Hematopoietic multipotent progenitor cell treated with erythropoietin and hydrocortisone succinate and interleukin-3 and kit ligand, for 4 days (in vitro differentiated cells): ENCODE measurements at places on chromosomes 6 and 20.

GRCh38 chr6:139550361-139550760, 175.9 kb upstream of the CITED2 start:
- DNase-seq, result no peak

GRCh38 chr20:23161244-23161891, 75.2 kb upstream of the CD93 start:
- DNase-seq, result peak; percentile 47

GRCh38 chr6:11645016-11645415, 107.5 kb downstream of the TMEM170B start:
- DNase-seq, result no peak

DNA sequence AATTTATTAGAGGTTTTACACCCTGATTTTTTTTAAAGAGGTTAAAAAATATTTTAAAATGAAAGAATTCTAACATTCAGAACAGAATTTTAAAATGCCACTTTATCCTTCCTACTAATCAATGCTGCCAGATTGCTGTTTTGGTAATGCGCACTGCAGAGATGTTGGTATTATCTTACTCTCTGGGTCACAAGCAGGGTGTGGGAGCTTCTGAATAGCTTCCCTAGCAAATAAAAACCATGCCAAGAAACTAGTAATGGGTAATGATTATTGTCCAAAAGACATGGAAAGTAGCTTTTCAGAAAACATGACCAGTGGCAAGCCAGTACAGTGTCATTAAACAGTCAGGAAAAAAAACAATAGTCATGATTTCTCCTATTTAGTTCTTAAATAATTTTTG, 205.4 kb downstream of the TPBG start:
- DNase-seq, result no peak

- DNase-seq, result no peak
Measured at GRCh38 chr6:110517034-110517433, 40.6 kb upstream of the SLC22A16 start.

- no peak for DNase-seq
Measured at GRCh38 chr6:169112483-169113320, 140.9 kb downstream of the THBS2 start.

- DNase-seq, result no peak
Measured at GRCh38 chr6:94213226-94213625, 793.9 kb upstream of the EPHA7 start.

DNA sequence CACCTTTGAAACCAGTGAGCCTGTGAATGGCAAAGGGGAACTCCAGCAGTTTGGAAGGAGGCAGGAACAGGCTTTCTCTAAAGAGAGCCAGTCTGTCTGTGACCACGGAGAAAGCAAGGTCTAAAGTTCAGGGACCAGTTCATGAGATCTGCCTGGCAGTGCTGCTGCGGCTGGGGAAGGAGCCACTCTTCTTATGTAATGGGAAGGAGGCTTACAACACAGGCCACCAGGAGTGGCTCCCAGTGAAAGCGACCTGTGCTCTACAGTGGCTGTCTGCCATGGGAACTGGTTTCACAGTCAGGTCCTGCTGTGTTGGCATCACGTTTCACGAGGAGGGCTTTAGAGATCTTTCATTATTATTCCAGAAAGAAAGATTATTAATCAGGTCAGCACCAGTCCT, 291.9 kb upstream of the PRDM1 start:
- no peak for DNase-seq

DNA sequence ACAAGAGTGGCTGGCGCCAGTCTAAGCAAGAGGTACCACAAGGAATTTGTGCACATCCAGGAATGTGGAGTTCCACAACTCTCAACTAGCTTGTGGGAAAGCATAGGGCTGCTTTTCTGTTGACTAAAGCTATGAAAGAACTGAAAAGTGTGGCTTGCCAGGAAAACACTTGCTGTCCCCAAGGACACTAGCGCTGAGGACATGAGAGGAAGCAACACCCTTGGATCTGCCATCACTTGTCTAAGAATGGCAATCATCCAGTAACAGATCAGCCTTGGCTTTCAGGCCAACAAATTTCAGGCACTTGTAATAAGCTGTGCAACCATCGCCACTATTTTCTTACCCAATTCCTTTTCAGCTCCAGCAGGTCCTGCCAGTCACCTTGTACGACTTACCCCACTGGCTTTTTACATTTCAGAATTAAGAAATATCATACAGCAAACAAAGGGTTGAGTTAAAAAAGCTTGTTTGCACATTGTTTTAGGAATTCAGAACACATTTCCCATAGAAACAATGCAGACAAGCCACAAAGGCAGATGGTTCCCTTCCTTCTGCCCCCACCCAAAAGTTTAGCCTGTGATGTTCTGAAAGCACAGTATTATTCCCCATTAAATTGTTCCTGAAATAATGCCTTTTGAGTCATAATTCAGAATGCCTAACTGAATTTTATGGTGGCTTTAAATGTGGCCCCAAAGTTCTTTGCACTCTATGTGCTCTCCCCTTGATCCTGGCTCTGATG, 57.9 kb upstream of the SSTR4 start:
- DNase-seq, result no peak

DNA sequence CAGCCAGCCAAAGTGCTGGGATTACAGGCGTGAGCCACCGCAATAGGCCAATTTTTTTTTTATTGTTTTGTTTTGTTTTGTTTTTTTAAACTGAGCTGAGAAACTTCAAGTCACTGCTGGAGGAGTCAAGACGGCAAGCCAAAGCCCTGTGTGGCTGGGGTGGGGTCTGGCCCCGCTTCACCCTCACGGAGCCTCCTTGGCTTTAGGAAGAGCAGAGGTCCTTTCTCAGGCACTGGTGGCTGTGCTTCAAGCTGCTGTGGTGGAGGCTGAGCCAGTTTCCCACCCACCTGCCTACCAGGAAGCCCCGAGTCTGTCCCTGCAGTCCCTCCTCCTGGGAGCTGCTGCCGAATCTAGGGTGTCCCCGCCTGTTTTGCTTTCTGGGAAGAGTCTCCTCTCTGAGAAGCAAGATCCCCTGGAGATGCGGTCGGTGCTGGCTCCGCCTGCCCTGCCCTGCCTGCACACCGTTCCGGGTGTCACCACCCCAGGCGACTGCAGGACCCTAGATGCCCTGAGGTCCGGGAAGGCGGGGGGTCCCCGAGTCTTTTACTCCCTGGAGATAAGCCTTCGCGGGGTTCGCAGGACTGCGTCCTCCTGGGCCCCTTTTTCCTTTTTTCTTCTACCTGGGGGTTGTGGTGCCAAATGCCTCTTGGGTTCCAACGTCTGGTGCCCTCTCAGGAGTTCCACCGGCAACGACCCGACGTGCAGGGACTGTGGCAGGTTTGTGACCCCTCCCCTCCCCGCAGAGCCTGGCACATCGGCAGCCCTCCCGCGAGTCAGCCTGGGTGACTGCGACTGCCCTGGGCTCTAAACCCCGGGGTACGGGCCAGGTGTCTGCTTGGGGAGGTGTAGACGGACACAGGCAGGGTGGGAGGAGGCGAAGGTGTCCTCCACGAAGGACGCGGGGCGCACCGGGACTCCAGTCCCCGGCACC, 100.7 kb downstream of the TAF4 start:
- DNase-seq, result no peak

DNA sequence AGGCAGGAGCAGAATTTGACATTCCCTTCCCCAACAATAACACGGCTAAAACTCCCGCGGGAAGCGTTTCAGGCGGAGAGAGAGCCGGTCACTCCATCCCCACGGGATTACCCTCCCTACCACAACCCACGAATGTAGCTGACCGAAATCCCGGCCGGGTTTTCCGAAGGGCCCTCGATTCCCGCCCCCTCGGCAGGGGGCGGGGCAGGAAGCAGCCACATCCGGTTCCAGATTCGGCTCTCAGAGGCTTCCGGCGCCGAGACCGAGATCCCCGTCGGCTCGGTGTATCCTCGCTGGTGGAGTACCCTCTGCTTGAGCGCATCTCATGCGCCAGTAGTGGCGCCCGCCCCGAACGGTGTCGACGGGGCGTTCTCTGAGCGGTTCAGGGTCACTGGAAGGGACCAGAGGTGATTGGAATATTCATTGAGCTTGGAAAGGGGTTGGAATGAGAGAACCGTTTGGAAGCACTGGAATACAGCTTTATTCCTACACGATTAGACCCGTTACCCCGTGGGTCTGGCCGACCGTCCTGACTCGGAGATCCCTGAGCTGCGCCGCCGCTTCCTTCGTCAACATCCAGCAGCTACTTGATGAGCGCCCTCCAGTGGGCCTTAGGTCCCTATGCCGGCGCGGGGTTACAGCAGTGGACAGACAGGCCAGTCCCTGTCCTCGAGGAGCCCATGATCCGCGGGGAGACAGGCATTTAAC, 649 bp upstream of the RGL2 start:
- peak; percentile 98 for DNase-seq

DNA sequence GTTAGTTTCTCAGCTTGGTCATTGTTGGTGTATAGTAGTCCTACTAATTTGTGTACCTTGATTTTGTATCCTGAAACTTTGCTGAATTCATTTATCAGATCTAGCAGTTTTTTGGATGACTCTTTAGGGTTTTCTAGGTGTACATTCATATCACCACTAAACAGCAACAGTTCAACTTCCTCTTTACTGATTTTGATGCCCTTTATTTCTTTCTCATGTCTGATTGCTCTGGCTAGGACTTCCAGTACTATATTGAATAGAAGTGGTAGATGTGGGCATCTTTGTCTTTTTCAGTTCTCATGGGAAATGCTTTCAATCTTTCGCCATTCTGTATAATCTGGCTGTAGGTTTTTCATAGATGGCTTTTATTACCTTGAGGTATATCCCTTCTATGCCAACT, 61.3 kb upstream of the HEY2 start:
- no peak for DNase-seq

GRCh38 chr20:11451793-11452291, 465.9 kb upstream of the BTBD3 start:
- DNase-seq, result no peak

DNA sequence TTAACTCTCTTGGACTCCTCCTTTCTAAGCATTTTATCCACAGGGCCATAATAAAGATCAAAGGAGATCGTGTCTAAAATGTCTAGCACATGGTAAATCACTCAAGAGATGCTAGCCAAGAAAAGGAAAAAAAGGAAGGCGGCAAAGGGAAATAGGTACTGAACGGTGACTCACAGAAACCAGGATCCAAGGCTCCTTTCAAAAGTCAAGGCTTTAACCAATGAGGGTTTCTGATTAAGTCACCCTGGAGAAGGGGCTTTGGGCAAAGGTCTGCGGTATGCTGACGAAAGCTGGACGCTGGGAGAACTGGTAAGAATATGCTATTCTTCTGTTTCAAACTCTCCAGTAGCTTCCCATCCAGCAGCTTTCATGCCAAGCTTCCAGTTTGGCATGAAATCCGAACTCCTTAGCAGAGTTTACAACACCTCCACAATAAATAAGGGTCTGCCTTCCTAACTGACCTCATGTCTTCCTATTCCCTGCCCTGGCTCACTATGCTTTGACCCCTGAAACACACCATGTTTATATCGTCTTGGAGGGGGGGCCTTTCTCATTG, 1.0 kb downstream of the TOMM34 start:
- peak; percentile 7 for DNase-seq

GRCh38 chr6:26555505-26556262, 17.5 kb downstream of the HMGN4 start:
- DNase-seq, result no peak

DNA sequence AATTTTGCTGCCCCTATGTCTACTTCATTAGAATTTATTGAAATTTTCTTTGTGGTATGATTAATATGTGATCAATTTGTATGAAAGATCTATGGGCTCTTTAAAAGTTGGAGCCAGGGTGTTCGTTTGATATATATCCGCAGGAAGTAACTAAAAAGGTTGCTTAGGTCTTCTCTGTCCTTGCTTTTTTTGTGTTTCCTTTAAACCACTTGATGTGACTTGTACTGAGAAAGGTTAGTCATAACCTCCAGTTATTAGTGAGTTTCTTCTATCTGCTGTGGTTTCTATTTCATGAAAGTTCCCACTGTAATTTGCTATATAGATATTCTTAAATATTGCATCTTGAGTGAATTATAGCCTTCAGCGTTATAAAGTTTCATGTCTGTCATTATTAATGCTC, 585.3 kb upstream of the ARID1B start:
- no peak for DNase-seq

DNA sequence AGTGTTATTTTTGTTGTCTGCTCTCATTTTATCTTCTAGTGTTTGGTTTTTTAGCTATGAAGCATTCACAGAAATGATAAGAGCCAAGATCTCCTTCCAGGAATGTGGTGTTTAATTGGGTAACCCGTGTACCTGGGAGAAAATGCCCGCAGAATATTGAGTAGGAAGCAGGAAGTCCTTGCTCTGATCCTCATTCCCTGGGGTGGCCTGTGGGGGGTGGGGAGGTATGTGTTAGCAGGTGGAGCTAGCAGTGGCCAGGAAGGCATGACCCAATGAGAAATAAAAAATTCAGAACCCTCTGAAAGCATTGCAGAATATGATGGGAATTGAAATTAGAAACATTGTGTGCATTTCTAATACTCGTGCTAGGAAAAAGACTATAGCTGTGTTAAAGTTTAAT, 100.8 kb downstream of the DTD1 start:
- no peak for DNase-seq

GRCh38 chr20:59647271-59647670, 42.9 kb downstream of the PHACTR3 start:
- no peak for DNase-seq

DNA sequence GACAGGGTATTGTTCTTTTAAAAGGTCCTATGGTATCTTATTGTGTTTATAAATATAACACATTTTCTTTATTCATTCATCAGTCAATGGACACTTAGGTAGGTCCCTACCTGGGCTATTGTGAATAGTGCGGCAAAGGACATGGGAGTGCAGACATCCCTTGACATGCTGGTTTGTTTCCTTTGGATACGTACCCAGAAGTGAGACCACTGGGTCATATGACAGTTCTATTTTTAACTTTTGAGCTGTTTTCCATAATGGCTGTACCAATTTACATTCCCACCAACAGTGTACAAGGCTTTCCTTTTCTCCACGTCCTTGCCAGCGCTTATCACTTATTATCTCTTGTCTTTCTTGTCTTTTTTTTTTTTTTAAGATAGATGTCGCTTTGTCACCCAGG, 627.5 kb downstream of the PRKN start:
- no peak for DNase-seq

DNA sequence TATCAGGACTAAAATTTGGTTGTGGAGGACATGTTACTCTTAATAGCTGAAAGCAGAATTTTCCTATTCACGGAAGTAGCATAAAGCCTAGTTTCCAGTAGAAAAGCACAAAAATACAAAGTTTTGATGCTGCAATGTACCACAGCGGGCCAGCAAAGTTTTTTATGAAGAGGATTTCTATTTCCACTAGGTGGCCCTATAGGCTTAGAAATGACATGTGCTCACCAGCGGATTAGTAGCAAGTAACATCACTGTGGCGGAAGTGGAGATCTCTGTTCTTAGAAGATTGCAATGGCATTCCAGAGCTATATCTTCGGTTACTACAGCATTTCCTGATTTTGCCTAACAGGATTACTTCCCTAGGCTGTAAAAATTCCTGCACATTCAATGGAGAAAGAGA, 1219.0 kb upstream of the EYS start:
- peak; percentile 1 for DNase-seq

- no peak for DNase-seq
Measured at GRCh38 chr20:46393967-46394366, 12.4 kb downstream of the ELMO2 start.
